Renal pelvis (tissue), 12 donors: ENCODE measurements at places on chromosomes 4 and X.

- DNase-seq: no peak
These were observed 32.7 kb upstream of the PGK1 start for GRCh38 chrX:78071331-78071730.

DNA sequence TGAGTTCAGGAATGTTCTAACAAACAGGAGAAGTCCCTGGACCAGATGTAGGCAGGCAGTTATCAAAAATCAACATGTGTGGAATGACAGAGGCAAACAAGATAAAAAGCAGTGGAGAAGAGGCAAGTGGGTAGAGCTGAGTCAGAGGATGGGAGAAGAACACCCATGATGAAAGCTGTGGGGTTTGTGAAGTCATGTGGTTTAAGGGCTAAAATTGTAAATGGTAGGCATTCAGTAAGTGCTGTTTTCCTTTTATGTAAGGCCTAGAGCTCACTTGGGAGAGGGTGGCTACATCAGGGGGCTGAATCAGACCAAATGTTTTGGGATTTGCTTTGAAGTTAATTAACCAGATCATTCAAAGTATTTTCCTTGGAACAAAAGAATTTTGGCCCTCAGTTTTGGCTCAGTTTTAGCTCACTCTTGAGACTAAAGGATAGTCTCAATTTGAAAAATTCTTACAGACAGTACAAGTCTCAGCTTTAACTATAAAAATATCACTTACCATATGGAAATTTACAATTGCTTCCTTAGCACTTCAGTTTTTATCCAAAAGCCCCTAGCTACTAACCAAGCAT is 114.5 kb upstream of the PCDH7 start:
- no peak for DNase-seq

DNA sequence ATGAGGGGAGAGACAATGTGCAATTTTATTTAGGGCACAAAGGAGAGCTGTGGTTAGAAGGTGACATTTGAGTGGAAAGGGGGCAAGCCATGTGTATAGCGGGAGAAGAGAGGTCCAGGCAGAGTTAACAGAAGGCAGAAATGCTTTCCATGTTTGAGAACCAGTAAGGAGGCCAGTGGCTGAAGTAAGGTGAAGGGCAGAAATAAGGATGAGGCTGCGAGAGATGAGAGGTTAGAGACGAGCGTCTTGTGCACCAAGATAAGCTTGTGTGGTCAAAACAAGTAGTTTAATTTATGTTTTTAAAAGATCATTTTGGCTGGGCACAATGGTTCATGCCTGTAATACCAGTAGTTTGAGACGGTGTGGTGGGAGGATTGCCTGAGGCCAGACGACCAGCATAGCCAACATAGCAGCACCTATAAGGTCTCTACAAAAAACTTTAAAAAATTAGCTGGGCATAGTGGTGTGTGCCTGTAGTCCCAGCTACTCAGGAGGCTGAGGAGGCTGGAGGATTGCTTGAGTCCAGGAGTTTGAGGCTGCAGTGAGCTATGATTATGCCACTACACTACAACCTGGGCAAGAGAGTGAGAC is 8.5 kb downstream of the HTT start:
- DNase-seq: no peak

DNA sequence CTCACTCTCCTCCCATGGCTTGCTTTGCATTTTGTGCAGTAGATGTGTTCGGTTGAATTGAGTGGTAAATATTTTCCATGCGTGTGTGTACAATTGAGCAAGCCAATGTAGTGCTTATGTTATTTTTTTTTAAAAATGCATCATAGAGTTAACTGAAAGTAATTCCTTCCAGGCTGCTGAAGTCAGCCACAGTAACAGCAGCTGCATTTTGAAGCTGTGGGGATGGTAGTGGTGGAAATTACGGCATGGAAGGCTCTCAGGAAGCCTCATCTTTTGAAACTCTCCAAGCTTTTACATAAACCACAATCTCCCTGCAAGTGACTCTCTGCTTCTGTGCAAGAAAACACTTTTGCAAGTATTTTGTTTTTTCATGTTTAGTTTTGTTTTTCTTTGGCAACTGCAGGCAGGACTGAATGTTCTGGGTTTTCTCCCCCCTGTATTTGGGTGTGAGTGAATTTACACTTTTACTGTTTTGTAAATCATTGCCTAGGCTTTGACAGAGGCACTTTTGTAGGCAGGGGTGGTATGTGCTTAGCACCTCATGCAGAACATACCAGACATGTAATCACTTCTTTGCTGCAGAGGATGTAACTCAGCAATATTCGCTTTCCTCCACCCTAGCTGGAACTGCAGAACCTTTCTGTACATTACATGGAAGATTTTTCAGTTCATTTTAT is 56.2 kb downstream of the LRRC66 start:
- peak; percentile 10 for DNase-seq

DNA sequence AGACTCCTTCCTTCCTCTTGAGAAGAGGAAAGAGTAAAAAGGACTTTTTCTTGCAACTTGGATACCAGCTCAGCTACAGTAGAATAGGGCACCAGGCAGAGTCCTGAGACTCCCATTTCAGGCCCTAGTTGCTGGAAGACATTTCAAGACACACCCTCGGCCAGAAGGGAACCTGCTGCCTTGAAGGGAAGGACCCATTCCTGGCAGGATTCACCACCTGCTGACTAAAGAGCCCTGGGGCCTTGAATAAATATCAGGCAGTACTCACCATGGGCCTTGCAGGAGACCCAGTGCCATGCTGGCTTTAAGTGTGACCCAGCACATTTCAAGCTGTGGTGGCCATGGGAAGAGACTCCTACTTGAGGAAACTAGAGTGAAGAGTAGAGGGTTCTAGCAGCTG is 317.6 kb downstream of the DKK2 start:
- DNase-seq: no peak

DNA sequence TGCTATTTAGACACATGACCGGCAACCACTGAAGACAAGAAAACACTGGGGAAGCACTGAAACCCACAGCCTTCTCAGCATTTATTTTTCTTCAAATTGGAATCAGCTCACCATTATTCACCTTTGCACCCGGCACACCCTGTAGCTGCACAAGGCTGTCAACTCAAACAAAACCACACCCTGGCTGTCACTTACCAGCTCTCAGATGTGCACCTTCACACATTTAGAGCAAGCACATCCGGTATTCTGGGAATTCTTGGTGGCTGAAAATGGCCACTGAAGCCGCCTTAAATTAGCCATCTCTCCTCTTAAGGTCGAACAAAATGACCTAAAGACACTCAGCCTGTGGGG is 5.9 kb downstream of the ZFYVE28 start:
- DNase-seq: no peak

- DNase-seq: no peak
These were observed 275.3 kb downstream of the CRLF2 start for GRCh38 chrX:936979-937769.
